AG04450 (cell line): ENCODE measurements at places on chromosomes 5 and 9. TPM values are rescaled to one million over a fixed set of nuclear protein-coding genes. Genes with fewer than 3 reads are reported as not detected.

DNA sequence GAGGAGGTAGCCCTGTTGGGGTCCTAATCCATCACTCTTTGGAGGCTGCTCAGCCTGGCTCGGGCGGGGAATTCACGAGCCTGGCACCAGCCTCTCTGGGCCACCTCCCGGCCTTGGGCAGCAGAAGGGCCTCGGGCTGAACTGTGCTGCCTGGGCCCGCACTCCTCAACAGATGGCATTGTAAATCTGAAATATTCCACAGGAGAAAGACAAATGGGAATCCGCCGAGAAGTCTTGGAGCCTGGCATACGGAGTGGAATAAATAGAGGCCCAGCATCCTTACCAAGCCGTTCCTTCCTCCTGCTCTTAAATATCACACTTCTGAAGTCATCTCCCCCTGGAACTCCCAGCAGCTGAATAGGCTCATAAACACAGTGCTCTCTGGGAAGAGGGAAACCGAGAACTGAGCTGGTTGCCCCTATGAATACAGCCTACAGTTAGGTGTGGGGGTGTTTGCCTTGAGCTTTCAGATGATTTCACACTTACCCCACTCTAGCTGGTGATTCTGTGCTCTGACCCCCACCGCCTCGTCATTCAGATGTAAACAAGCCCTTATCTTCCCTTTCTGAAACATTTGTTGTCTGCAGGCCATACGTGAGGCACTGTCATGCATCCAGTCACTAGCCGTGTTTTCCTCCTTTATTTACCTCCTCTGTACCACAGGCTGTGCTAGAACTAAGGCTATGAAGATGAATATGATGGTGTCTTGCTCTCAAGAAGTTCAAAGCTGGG, 455.0 kb upstream of the CLINT1 start:
- DNase-seq: no peak

DNA sequence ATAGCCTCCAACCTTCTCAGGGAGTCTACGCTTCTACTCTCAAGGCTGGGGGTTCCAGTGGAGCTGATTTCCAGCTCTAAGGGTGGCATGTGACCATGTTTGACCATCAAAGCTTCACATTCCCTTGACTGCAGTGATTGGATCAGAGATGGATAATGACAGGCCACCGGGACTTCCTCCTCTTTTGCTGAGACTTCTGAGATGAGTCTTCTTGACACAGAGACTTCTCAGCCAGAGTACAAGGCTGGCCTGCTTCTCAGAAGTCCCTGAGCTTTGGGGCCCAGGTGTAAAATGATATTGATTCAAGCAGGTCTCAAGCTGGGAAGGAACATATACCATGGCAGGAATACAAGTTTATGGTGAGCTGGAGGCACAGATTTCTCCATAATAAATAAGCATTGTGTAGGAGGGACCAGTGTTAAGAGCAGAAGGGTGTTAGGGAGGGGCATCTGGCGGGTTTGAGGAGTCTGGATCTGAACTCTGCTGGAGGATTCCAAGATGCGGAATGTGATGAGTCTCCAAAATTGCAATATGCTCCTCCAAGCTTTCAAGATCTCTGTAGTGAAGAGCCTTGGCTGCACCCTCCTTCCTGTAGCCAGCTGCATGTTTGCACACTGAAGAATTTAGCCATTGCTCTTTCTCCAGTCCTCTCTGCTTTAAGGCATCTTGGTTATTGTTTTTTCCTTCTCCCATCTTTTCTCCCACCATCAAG, 41.7 kb upstream of the HSD17B4 start:
- no peak for DNase-seq

DNA sequence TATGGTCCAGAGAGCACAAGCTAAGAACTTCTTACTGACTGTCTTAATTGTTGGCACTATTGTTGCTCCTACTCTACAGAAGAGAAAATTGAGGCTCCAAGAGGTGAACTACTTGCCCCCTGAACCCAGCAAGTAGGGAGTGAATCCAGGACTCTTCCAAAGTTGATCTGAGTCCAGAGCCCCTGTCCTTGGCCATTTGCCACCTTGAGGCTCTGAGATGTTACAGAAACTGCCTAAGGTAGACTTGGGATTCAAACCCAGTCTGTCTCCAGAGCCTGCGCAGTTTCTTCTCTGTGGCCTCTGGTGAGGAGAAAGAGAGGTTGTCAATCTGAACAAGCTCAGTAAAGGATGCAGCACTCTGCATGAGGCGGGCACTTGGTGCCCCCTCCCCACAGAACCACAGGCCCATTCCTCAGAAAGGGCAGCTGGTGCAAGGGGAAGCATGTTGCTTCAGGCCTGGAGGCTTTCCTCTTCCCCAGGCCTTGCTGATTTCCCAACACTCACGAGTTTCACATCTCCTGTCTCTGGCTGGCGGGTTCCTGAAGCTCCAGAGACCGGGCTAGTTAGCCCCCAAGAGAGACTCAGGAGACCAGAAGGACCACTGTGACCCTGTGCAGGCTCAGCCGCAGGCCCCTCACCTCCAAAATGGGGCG, 2.9 kb upstream of the LCP2 start:
- no peak for DNase-seq

- no peak for DNase-seq
Observed at GRCh38 chr5:66829826-66830225, 233.6 kb downstream of the MAST4 start.

Gene PCDHA9
- polyA plus RNA-seq: 0.02 TPM in 1 of 2 replicates, not detected in the other

GRCh38 chr5:24643880-24644279, 898 bp downstream of the CDH10 start:
- no peak for DNase-seq

DNA sequence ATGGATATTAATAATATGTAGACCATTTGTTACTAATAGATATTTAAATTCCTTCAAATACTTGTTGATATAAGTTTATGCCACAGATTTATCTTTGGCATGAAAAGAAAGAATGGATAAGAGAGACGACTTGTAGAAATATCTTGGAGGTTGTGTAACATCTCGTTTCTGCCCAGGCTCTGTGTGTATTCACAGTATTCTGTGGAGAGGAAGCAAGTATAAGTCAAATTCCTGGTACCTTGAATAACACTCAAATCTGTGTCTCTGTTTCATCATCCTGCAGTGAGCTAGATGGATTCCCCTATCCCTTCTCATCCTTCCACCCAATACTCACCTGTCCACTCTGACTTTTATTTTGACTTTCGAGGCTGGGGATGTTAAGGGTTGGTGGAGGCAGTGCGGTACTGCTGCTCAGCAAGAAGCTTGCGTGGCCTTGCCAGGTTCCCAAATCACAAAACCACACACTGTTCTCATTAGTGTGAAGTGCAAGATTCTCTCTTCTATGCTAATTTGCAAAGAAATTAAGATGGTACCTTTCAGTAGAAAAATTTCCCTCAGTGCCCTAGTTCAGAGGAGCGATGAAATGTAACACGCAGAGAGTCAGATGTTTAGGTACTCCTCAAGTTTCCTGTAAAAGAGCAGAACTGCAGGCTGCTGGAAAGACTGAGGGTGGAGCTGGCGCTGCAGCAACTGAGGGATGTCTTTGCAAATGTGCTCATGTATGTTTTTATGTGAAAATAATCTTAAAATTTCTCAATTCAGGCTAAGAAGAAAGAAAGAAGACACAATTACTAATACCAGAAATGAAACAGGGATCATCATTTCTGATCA, 42.6 kb upstream of the ANKRD18A start:
- no peak for DNase-seq

Gene PCDHGA9
- polyA plus RNA-seq: 6.4 and 8.0 TPM in 2 replicates

GRCh38 chr5:72066705-72067107, 40.6 kb upstream of the MAP1B start:
- peak; percentile 57 for DNase-seq

DNA sequence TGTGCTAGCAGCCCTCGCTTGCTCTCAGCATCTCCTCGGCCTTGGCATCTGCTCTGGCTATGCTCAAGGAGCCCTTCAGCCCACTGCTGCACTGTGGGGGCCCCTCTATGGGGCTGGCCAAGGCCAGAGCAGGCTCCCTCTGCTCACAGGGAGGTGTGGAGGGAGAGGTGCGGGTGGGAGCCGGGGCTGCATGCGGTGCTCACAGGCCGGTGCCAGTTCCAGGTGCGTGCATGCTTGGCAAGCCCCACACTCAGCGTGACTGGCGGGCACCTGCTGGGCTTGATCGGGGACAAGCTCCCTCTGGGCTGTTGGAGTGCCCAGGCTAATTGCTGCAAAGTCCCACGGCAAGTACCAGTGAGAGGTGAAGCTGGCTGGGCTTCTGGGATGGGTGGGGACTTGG, 170.5 kb downstream of the TRIM36 start:
- no peak for DNase-seq
